Hindlimb muscle (tissue), 1 donor: ENCODE measurements at places on chromosomes 4 and X. TPM values are rescaled to one million over a fixed set of nuclear protein-coding genes. Genes with fewer than 3 reads are reported as not detected.
A peak's percentile ranks its signal among the peaks of the same experiment; 100 is the strongest.

DNA sequence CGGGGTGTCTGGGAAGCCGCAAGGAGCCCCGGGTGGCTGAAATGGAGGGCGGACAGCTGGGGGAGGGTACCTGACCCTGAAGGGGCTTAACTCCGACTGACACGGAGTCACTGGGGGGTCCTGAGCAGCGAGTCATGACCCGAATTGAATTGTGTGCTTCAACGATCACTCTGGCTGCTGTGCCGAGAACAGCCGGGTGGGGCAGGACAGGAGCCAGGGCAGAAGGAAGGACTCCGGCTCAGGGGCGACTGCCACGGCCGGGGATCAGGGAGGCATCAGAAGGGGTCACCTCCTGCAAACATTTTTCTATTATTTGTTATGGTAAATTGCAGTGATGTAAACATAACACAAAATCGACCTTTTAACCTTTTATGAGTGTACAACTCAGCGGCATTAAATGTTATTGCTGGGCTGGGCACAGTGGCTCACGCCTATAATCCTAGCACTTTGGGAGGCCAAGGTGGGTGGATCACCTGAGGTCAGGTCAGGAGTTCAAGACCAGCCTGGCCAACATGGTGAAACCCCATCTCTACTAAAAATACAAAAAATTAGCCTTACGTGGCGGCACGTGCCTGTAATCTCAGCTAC lies 21.6 kb downstream of the ZFYVE28 start:
- no peak for DNase-seq

GRCh38 chr4:42646999-42647541 lies 9.8 kb downstream of the ATP8A1 start:
- no peak for DNase-seq

- no peak for DNase-seq
Measured at GRCh38 chrX:23372220-23372902, 37.7 kb downstream of the PTCHD1 start.

- no peak for DNase-seq
Measured at GRCh38 chr4:81135501-81135900, 79.5 kb downstream of the PRKG2 start.

DNA sequence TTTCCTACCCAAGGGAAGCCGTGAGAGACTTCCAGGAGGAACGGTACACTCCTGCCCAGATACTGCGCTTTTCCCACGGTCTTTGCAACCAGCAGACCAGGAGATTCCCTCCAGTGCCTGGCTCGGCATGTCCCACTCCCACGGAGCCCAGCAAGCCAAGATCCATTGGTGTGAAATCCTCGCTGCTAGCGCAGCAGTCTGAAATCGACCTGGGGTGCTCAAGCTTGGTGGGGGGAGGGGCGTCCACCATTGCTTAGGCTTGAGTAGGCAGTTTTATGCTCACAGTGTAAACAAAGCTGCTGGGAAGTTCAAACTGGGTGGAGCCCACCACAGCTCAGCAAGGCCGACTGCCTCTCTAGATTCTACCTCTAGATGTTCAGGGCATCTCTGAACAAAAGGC lies 284.8 kb upstream of the FGF13 start:
- no peak for DNase-seq

DNA sequence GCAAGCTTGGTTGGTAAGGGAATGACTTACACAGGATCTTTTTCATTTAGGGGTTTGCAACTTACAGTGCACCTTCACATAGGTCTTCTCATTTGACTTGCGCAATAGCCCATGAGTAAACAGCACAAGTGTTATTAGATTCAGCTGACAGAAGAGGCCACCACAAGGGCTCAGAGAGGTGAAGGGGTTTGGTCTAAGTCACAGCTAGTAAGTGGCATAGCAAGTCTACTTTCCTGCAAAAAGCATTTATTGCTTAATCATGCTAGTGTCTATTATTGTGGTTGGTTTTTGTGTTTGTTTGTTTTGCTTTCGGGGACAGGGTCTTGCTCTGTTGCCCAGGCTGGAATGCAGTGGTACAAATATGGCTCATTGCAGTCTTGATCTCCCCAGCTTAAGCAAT lies 83.3 kb downstream of the SPRY1 start:
- DNase-seq, result no peak

DNA sequence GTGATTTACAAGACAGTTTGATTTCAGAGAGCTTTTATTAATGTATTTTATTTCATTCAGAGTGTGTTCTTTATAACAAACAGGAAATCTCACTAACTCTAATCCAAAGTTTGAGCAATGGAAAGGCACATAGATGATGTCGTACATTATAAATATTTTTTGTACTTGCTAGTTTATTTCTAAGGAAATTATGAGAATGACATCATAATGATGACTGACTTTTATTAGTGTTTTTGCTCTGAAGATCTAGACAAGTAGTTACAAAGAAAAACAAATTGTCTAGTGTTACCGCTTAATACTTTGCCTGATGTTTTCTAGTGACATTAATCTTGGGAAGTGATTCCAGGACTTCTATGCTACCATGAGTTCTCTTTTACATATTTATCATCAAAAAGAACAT lies 43.2 kb downstream of the HHIP start:
- no peak for DNase-seq

GRCh38 chrX:15653961-15654360 lies 10.6 kb downstream of the CLTRN start:
- no peak for DNase-seq

DNA sequence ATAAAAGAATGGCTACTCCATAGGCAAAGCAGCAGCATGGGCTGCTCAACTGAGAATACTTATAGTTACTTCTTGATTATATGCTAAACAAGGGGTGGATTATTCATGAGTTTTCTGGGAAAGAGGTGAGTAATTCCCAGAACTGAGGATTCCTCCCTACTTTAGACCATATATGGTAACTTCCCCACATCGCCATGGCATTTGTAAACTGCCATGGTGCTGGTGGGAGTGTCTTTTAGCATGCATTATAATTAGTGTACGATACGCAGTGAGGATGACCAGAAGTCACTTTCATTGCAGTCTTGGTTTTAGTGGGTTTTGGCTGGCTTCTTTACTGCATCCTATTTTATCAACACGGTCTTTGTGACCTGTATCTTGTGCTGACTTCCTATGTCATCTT lies 141.5 kb downstream of the MAGEB17 start:
- no peak for DNase-seq

GRCh38 chr4:35879479-35879878 lies 364.8 kb downstream of the ARAP2 start:
- no peak for DNase-seq

- no peak for DNase-seq
Measured at GRCh38 chrX:136321532-136321931, 20.8 kb downstream of the ADGRG4 start.

DNA sequence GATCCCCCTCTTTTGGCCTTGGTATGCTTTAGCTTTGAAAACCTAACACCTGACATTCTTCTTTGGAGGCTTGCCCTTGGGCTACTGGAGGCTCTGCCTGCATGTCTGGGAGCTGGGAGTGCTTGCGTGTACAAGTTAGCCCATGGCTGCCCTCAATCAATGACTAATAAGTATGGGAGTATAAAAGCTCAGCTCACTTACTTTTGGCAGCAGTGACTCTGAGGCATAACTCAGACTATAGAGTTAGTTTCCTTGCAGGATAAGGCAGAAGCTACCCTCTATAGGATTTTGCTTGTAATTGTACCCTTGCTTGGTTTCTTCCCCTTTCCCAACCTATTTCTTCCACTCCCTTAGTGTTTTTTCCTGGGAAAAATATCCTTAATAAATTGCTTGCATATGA lies 247.9 kb downstream of the PPP1R2C start:
- peak; percentile 15 for DNase-seq

DNA sequence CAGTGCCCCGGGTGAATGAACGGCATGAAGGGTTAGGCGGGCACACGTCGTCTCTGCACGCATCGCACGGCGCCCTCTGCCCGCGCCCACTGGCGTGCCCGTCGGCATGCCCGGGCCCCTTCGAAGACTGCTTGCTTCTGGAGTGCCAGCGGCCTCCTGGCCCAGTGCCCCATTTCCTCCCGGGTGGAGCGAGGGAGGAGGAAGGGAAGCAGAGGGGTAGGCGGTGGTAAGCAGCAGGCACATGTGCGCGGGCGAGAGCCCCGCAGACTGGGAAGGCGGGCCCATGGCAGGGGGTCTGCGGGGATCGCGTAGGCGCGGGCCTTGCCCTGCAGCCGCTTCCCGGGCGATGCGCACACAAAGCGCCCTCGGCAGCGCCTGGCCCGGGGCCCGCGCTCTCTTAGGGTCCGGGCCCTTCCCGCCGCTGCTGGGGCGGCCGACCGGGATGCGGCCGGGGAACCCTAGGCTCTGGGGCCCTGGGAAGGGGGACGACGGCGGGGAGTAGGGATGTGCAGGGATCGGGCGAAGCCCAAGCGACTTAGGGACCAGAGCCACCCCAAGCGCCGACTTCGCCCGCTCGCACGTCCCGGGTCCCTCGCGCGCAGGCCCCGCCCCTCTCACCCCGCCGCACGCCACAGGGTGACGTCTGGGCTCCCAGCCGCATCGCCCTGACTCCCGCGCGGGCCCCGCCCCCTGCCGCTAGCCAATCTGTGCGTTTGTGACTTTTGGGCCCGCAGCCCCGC lies 866 bp upstream of the EMD start:
- DNase-seq, result no peak

- DNase-seq, result peak; percentile 26
Measured at GRCh38 chr4:144647095-144647561, 1.2 kb downstream of the HHIP start.

- no peak for DNase-seq
Measured at GRCh38 chrX:145464650-145465049, 217.3 kb downstream of the SPANXN1 start.

- no peak for DNase-seq
Measured at GRCh38 chr4:3830774-3831528, 64.8 kb downstream of the ADRA2C start.

DNA sequence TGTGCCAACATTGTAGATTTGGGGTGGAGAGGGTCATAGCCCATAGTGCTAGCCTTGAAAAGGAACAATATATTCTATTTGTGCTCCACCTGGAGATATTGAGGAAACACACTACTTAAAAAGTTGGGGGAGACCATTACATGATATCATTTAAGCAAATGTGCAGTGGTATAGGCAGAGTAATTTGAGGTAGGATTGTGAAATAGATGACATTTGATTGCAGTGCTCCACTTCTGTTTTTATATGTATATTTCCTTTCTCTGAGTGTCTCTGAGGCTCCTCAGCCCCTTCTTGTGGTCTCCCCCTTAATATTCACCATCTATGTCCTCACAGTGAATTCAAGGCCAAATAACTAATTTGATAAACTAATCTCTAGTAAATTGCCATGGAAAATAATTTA lies 85.6 kb upstream of the NMU start:
- no peak for DNase-seq

- no peak for DNase-seq
Measured at GRCh38 chrX:40976981-40977380, 108.3 kb upstream of the USP9X start.

DNA sequence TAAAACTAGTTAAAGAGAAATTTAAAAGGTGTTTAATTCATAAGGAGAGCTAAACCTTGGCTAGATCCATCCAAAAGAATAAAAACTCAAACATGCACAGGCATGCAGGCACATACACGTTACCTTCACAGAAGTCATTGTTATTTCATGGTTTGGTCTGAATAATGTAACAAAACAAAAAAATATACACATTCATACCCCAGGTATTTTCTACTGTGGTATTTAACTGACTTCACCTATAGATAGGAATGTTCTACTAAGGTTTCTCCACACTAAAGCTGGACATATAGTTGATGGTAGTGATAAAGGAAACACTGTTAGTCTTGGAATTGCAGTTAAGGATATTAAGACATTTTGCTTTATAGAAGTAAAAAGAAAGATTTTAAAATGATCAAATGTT lies 283.6 kb upstream of the PCDH10 start:
- DNase-seq, result no peak

- peak; percentile 29 for DNase-seq
Measured at GRCh38 chrX:71103110-71103983, 3.2 kb downstream of the CXorf65 start.

- DNase-seq, result no peak
Measured at GRCh38 chr4:163913571-163913970, 419.1 kb downstream of the TMA16 start.

GRCh38 chr4:15158406-15159091 lies 156.3 kb downstream of the CPEB2 start:
- no peak for DNase-seq

GRCh38 chr4:56139241-56139827 lies 190.6 kb downstream of the CEP135 start:
- DNase-seq, result no peak

- peak; percentile 75 for DNase-seq
Measured at GRCh38 chr4:85147481-85148076, 181.1 kb upstream of the WDFY3 start.

DNA sequence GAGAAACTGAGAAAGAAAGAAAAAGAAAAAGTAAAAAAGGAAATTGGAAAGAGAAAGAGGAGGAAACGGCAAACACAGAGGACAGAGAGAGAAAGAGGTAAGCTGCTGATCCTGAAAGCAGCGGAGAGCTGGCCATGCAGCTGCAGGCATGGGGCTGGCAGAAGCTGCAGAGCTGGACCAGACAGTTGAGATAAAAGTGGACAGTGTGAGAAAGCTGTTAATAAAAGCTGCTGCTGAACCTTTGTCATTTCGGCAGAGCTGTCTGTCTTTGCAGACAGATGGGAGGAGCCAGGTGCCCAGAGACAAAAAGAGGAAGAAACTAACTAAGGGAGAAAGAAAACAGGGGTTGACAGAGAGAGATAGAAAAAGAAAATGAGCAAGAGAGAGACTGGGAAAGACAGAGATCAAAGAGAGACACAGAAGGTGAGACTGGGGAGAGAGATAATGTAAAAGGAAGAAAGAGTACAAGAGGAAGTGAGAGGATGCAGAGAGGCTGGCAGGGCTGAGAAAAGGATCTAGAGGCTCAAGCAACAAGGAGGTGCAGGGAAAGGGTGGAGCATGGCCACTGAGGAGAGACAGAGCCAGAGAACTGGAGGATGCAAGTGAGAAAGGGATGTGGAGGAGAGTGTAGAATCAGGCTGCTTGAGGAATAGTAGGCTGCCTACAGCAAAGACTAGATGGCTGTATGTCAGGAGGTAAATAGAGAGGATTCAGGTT lies 376.8 kb upstream of the FGF16 start:
- DNase-seq, result no peak

DNA sequence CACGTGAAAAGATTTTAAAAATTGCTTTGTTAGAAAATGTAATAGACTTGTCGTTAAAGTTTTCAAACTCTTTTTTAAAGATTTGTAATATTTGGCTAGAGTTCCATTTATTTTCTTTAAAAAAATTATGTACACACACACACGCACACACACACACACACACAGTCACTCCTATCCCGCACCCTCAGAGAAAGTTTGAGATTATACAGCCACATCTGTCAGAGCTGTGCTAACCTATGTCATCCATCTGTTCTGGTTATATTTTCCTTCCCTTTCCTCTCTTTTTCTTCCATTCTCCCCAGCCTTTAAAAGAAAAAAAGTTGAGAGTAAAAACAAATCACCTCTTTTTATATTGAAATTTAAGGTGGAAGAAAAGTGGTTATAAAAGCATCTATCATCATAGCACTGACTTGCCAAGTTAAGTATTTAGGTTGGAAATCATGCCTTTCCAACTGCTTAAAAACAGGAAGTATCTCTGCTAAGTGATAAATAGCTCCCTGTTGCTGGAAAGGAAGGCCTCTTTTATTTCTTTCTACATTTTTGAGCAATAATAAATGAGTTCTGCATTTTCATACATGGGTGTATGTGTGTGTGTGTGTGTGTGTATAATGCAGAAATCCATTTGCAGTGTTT lies 163.3 kb upstream of the SPRY1 start:
- DNase-seq, result no peak

REELD1 gene
- polyA plus RNA-seq, result 0.17 TPM

DCX gene
- 18.8 TPM for polyA plus RNA-seq

OPN1LW gene
- polyA plus RNA-seq, result not detected

AR gene
- 6.3 TPM for polyA plus RNA-seq

BANK1 gene
- 0.67 TPM for polyA plus RNA-seq

SSX1 gene
- not detected for polyA plus RNA-seq

CXCL5 gene
- polyA plus RNA-seq, result 0.15 TPM

NEXMIF gene
- 0.27 TPM for polyA plus RNA-seq

NFKB1 gene
- 21.6 TPM for polyA plus RNA-seq

APELA gene
- not detected for polyA plus RNA-seq
